H9 (cell line): ENCODE measurements at places on chromosomes 1 and 21. TPM values are rescaled to one million over a fixed set of nuclear protein-coding genes. Genes with fewer than 3 reads are reported as not detected.

Gene CASZ1
- 2.3 and 3.9 TPM in 2 replicates for total RNA-seq

Gene PTGER3
- total RNA-seq: 0.26 TPM in 2 replicates

Gene C1orf226
- total RNA-seq: 11.5 and 11.6 TPM in 2 replicates

Gene FBLIM1
- total RNA-seq: 64.7 and 66.8 TPM in 2 replicates

Gene CORT
- 0.33 TPM in 1 of 2 replicates, not detected in the other for total RNA-seq

Gene SLC6A17
- 0.17 and 0.46 TPM in 2 replicates for total RNA-seq

Gene FTCD
- 6.7 and 6.8 TPM in 2 replicates for total RNA-seq
